Tibial nerve (tissue), 4 donors: ENCODE measurements at places on chromosomes 7 and 10.

DNA sequence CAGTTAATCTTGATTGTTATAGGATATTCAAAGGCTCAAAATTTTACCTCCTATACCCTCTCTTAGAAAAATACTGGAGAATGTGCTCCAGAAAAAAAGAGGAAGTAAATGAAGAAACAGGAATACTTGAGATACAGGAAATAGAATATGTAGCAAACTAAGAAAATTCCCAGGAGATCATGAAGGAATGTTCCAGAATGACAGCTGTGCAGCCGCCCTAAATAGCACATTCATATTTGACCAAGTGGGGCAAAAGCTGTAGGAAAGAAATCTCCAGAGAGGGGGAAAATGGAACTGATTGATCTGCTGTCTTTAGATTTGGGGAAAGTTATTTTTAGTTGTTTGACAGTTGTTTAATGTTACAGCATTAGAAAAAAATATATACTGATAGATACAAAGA lies 46.2 kb upstream of the ZEB1 start:
- DNase-seq, result no peak

DNA sequence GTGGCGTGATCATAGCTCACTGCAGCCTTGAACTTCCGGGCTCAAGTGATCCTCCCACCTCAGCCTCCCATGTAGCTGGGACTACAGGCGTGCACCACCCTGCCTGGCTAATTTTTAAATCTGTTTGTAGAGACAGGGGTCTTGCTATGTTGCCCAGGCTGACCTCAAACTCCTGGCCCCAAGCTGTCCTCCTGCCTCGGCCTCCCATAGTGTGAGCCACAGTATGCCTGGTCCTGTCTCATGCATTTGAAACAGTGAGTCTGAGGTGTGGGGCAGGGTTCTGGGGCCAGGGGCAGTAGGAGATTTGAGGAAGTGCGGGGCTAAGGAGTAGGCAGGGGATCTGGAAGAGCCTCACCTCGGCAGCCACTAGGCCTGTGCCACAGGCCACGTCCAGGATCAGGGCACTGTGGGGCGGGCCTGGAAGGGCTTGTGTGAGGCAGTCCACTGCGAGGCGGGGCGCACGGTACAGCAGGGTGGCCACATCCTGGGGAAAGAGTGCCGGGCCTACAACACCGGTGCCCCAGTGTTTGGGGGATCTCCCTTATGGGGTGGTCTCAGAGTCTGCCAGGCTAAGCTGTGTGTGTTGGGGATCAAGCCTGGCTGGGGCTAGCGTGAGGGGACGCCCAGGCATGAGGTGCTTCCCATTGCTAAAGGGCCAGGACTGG lies 1.5 kb downstream of the METTL27 start:
- DNase-seq, result no peak

DNA sequence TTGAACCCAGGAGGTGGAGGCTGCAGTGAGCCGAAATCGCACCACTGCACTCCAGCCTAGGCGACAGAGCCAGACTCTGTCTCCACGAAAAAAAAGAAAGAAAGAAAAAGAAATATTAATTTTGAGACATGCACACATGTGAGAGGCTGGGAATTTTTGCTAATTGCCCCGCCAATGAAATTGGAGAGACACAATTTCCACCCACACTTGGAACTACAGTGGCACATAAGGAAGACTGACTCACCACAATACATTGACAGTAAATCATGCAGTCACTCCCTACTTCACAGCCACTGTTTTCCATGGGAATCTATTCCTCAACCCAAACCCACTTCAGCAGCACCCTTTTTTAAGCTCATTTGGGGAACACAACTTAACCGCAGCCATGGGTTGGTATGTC lies 139.7 kb downstream of the CALN1 start:
- DNase-seq, result no peak

DNA sequence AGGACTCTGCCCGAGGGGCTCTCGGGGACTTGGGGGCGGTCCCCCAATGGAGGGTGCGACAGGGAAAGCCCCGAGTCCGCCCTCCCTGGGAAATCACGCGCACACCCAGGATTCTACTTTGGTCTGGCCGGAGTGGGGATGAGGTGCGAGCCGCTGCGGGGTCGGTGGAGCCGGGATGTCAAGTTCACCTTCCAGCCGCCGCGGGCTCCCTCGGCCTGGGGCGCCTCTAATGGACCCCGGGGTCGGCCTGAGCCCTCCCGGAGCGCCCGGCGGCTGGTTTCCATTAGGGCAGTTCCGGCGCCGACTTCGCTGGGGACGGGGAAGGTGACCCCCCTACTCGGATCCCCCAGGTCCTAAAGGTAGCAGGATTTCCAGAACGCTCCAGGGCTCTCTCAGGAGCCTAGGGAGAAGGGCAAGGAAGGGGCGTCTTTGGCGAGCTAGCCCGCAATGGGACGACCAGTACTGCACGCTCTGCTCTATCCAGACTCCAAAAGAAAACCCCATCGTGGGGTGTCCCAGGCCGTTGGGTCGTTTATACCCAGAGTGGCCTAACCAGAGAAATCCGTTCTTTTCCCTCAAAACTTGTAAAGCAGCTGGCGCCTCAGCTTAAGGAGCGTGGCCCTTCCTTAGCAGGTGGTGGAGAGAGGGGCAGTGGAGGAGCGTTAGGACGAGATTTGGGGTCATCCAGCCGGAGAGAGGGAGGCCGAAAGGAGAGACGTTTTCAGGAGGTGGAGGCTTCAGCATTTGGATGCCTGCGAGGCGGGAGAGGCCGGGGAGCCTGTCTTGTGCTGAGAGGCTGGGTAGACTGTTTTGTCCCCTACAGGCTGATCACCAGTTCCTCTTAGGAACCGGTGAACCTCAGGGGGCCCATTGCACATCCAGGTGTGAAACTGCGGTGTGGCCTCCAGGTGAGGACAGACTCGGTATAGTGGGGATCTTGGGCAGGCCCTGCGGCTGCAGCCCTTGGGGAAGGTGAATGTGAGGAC lies 860 bp upstream of the WDR86 start:
- no peak for DNase-seq

DNA sequence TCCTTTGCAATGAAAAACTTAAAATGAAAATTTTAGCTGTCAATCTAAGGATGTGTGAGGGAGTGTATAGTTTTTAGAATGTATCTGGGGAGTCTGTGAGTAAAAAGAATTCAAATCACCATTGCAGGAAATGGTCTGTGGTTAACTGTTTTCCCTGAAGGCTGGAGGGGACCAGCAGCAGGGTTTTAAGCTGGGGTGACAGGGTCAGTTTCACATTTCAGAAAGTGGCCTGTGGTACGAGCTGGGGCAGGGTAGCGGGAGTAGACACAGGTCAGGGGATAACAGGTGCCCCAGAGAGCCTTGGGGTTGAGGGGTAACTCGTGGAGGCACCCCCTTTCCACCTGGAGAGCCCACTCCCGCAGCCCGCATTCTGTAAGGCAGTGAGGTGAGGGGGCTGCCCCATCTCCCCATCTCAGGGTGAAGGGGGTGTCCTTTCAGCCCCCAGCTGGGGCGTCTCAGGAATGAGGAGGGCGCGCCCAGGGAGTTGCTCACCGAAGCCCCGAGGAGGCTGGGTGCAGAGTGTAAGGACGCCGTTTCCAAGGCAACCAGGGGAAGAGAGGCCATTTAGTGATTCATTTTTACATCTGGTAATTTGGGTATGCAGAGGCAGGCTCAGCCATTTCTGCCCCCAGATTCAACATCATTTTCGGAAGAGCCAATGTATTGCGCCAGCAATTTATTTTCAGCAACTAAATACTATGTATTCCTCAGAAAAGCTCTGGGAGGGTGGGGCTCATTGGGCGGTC lies 168.9 kb downstream of the SLIT1 start:
- DNase-seq, result no peak
